ENCODE measurements at places on chromosomes 3 and 15.

DNA sequence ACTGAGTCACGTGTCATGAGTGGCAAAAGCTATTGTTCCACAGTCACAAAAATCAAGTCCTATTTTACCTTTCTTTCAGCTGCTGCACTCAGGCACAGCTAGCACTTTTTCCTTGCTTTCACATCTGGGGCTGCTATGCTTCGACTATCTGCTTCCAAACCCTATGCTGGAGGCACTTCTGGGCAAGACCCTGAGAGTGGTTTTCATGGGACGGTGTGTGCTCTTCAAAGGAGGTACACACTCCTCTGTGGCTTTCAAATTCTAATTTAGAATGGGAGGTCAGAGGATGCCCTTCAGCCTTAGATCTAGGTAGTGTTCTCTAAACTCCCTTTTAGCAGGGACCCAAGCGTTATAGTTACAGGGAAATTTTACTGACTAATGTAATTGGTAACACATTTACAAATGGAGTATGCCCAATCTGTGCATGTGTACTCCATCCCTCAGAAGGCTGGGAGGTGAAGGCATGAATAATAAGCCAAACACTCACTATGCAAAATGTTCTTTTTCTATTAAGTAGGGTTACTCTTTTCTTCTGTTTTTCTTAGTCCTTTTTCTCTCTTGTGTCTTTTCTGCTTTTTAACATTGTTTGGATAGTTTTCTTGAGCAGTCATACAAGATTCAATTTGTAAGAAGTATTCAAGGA lies 188.3 kb downstream of the LSAMP start:
- no peak for DNase-seq

- no peak for DNase-seq
These were observed 36.0 kb downstream of the NR2F2 start for GRCh38 chr15:96366526-96366877.

GRCh38 chr3:121793078-121793477 lies 41.8 kb downstream of the IQCB1 start:
- no peak for DNase-seq

DNA sequence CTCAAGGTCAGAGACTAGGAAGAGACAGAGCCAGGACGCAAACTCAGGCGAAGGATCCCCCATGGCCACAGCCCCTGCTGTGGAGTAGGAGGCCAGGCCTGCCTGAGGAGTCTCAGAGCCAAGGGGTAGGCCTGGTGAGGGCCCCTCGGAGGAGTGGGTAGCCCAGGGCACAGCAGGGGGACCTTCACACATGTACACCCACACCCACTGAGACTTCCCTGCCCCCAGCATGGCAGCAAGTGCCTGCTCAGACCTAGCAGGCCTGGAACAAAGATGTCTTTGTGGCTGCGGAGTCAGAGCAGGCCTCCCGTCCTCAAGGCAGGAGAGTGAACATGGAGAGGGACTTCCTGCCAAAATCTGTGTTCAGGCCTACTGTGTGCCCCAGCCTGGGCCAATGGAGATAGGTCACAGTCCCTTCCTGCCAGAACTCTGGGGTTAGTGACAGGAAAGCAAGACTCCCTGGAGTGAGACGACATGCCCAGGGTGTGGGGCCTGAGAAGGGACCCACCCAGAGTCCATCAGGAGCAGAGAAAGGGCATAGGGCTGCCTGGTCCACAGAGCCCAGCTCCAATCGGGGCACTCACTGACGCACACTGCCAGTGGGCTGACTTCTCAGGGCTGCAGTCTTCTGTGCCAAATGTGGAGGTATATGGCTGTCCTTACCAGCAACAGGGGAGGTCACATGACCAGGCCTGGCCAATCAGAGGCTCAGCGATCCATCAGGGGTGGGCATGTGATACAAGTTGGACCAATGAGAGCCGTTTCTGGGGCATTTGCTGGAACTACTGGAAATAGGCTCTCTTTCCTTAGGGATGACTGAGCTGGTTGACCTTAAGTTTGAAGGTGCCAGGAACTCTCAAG lies 2.3 kb downstream of the GRIP2 start:
- no peak for DNase-seq

GRCh38 chr3:184739594-184740505 lies 28.0 kb upstream of the MAGEF1 start:
- DNase-seq, result no peak

DNA sequence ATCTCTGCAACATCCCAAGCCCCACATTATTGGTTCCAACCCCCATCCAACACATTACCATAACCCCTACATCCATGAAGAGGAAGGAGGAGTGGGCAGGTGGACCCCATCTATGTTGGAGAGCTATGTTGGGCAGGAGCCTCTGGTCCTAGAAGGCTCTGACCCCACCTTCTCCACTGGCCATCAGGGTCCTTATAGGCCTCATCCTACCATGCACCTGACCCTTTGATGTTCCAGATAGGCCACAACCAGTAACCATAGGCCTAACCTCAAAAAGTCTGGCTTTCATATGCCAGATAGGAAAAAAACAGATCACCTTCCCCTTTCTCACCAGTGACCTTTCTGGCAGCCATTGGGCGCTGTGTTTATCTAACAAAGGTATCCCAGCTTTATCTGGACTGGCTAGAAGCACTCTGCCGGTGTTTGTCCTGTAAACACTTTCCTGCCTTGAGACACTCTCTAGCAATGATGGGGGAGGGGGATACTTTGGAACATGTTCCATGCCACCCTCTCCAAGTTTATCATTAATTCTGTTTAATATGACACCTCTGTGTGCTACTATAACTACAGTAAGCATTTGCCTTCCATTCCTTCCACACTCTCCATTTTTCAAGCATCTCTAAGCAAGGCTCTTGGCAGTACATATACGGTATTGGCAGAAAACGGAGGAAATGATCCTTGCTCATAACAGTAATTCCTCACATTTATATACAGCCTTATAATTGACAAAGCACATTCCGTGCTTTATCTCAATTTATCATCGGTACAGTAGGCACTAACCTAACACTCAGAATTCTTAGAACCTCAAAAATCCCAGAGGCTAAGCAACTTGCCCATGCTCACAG lies 377.1 kb downstream of the VPS13C start:
- DNase-seq, result no peak

DNA sequence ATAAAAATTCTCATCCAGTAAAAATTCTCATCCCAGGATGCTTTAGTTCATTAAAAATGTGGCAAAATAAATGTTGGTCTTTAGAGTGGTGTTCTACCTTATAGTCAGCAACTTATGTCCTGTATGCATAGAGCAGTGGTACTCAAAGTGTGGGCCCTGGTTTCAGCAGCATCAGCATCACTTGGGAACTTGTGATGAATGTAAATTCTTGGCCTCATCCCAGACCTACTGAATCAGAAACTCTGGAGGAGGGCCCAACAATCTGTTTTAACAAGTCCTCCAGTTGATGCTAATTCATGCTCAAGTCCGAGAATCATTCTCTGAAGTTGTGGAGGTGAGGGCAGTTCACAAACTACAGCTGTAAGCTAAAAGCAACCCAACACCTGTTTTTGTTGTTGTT lies 307.3 kb upstream of the SATB1 start:
- no peak for DNase-seq

DNA sequence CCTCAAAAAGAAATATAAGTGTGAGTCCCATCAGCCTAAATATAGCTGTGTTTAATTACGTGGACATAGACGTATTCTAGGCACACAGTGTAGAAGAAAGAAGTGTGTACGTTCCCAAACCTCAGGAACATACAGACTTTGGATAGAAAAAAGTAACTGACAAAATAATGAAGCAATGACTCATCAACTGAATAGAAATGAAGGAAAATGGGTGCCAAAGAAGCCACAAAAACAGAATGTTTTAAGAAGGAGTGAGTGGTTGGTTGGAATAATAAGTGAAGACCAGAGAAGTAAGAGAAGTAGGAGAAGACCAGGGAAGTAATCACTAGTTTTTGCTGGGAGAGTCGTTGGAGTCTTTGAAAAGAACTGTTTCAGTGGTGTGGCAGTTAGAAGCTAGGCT lies 518.1 kb downstream of the ROBO1 start:
- DNase-seq, result no peak

DNA sequence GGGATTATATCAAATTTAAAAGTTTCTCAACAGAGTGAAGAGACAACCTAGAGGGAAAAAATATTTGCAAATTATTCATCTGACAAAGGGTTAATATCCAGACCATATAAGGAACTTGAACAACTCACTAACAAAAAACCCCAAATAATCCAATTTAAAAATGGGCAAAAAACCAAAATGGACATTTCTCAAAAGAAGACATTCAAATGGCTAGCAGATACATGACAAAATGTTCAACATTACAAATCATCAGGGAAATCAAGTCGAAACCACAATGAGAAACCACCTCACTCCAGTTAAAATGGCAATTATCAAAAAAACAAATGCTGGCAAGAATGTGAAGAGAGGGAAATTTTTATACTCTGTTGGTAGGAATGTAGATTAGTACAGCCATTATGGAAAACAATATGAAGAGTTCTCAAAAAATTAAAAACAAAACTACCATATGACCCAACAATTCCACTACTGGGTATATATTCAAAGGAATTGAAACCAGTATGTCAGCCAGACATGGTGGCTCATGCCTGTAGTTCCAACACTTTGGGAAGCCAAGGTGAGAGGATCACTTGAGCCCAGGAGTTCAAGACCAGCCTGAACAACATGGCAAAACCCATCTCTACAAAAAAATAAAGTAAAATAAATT lies 88.5 kb downstream of the CSNK1G1 start:
- no peak for DNase-seq

Measured in activated CD4-positive, alpha-beta T cell treated with anti-CD3 and anti-CD28 coated beads for 1 hour (primary cell).